ENCODE measurements at places on chromosomes 5 and 9. TPM values are rescaled to one million over a fixed set of nuclear protein-coding genes. Genes with fewer than 3 reads are reported as not detected.

GRCh38 chr5:169164481-169164925 lies 136.4 kb downstream of the SLIT3 start:
- no peak for DNase-seq

Gene SPINK7
- not detected for total RNA-seq

DNA sequence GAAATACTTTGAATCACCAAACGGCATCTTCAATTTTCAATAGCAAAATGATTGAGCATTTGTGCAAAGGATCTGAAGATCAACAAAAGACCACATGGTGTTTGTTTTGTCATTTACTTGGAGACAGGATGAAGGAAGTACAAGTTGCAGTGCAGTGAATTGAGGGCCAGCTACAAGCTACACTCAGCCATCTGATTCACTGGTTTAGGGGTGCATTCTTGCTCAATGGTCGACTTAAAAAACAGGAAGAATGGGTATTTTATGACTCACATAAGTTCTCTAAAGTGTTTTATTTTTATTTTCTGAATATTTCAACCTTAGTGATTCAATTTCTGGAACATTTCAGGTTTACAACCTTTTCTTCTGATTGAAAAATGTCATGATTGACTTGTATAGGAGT lies 412.1 kb upstream of the ADAMTSL1 start:
- no peak for DNase-seq

- DNase-seq: no peak
Observed at GRCh38 chr5:162672061-162672460, 604.5 kb downstream of the GABRG2 start.

GRCh38 chr9:136401173-136401922 lies 1.4 kb upstream of the SNAPC4 start:
- DNase-seq: no peak

Gene RMRP
- total RNA-seq: 17,070 TPM

DNA sequence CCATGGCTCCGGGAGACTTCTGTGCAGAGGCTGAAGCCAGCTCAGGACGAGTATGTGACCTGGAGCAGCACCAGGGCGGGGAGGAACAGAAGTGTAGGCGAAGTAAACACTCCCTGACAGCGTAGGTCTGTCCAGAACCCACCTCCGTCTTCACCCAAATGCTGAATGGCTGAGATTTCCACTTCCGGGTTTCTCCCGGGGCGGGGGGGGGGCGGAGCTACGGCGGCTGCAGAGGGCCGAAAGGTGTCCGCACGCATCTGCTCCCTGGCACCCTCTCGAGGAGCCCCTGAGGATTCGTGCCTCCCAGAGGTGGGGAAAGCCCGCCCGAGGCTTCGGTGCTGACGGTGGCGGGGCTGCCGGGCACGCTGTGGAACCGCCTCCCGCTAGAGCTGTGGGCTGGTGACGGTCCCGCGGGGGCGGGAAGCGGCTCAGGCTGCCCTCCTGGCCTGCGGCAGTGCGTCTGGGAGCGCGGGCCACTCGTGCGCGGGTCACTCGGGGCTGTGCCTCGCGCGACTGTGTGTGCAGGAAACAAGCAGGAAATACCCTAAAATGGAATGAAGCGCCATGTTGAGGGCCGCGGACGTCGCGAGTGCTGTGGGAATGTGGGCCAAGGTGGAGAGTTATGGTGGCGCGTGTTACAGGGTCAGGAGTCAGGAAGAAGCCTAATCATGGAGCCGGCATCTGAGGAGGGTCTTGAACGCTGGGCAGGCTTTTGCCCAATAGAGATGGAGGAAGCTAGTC lies 1425.4 kb downstream of the FOXD4L5 start:
- DNase-seq: no peak

GRCh38 chr5:136594416-136594815 lies 229.1 kb upstream of the TRPC7 start:
- no peak for DNase-seq

Gene EPB41L4B
- total RNA-seq: not detected

Gene ARL10
- total RNA-seq: 2.7 TPM

Gene OR1Q1
- total RNA-seq: not detected

Gene PLK2
- 69.1 TPM for total RNA-seq

Measured in ascending aorta (tissue), 2 donors.